ENCODE measurements at places on chromosomes 11 and 22. TPM values are rescaled to one million over a fixed set of nuclear protein-coding genes. Genes with fewer than 3 reads are reported as not detected.

C11orf87 gene
- total RNA-seq: 0.11 TPM

DNA sequence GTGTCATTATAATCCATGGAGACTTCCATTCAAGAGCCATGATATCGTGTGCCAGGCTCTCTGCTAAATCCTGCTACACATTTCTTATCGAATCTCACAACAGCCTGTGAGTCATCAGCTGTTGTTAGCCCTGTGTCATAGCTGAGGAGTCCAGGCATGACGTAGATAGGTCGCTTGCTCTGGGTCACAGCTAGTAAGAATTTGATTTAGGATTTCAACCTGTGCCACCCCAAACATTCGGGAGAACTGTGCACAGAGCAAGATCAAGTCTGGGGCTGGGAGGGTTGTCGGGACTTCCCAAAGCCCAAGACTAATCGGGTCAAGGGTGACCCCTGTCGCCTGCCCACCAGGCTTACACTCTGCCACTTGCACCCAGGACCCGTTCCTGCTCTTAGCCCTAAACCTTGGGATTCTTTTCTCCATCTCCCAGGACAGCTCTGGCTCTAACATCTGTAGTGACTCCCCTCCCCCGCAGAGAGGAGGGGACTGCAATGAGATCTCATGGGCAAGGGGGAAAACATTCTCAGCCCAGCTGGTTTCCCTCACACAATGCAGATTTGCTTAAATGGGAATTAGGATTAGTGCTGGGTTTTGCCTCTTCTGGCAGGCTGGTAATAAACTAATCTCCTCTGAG lies 34.3 kb downstream of the TSPAN18 start:
- peak; percentile 79 for DNase-seq

- DNase-seq: no peak
Measured at GRCh38 chr11:66593303-66593635, 284 bp downstream of the CCS start.

DNA sequence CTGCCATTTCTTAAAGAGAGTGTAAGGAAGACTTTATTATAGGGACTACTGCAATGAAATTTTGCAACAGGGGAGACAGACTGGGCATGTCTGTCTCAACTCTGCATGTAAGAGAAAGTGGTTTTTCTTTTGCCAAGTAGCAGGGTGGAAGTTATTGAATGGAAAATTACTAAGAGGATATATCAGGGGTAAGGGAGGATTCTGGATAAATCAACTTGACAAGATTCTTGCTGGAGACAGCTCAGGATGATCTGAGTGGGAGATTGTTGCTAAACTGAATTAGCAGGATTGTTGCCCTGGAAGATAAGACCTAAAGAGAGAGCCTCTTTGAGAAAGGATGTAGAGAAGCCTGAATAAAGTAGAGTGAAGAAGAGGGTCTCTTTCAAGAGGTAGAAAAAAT lies 145.8 kb downstream of the LUZP2 start:
- no peak for DNase-seq

DNA sequence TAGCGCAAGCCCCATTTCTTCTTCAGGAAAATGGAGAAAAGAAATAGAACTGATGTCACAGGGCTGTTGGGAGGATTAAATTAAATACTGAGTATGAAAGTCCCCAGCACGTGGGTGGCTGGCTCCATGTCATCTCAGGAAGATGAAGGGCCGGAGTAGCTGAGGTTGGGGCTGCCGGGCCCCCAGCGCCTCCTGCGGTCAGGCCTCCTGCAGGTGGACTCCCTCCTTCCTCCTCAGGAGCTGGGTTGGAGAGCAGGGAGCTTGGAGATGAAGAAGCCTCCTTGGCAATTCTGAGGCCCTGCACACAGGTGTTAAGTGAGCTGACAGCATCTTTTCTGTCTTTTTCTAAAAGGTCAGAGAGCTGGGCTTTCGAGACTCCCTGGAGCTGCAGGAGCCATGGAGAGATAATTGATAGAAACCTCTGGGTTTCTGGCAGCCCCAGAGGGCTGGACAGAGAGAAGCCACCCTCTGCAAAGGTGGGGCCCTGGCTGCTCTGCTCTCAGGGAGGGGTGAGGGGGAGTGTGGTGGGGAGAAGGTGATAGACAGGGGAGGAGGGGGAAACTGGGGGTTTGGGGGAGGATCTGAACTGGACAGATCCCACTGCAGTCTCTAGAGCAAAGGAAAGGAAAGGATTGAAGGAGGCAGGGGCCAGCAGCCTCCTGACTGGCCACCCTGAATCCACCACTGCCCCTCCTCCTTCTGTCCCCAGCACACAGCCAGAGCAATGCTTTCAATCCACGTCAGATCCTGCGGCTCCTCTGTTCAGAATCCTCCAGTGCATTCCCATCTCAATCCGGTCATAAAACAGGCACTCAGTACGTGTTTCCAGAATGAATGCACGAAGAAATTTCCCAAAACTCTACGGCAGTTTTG lies 210.8 kb downstream of the CEP164 start:
- DNase-seq: no peak

DNA sequence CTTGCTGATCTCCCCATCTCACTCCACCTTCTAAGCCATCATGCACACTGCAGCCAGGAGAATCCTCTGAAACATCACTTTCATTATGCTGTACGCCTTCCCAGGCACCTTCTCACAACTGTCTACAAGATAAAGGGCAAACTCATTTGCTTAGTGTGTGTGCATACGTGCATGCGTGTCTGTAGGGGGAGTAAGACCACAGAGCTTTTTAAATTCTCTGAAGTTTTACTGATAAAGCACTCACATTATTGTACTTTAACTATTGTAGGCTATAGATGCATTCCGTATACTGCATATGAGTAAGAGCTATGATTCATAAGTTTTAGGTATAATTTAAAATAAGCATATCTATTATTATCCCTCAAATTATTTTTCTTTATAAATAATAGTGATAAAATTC lies 15.3 kb upstream of the ANKK1 start:
- no peak for DNase-seq

DNA sequence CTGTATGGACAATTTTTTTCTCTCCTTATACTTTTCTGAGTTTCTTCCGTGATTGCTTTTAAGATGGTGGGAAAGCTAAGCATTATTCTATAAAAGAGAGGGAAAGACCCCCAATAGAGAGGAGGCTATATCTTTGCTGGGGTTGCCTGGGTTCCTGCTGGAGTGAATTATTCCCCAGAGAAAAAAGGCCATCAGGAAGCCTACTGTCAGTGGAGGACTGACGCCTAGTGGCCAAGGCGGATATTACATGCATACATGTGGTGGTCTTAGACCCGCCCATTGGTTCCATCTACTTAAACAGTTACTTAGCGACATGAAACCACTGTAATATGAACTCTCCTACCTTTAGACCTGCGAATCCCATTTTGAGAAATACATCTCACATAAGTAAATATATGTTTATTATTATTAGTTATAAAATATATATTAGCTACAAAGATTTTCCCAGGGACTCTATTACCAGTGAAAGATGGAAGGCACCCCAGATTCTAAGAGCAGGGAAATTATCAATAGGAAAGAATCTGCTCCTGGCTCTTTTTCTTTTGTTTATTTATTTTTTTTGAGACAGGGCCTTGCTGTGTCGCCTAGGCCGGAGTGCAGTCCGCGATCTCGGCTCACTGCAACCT lies 15.7 kb upstream of the PGA3 start:
- peak; percentile 77 for DNase-seq
